ENCODE measurements at places on chromosomes 16 and 17.

DNA sequence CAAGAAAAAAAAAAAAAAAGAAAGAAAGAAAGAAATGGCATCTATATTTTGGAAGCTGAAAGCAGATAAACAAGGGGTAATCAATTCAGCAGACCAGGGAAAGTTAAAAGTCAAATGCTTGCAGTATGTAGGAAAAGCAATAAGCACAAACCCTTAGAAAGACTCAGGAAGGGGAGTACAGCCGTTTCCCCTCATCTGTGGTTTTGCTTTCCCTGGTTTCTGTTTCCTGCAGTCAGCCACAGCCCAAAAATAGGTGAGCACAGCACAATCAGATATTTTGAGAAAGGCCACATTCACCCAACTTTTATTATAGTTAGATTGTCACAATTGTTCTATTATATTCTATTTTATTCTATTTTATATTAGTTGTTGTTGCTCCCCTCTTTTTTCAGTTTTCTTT, 14.4 kb upstream of the ALOX12 start:
- no peak overlapping the region for H3K4me3 ChIP-seq
- peaks cover 4% of the 10 kb centered on the region for H3K4me1 ChIP-seq
- no peak overlapping the region for H3K27ac ChIP-seq

GRCh38 chr17:44915862-44916780, 821 bp upstream of the GFAP start:
- no peaks in the 10 kb centered on the region for H3K36me3 ChIP-seq
- H3K4me3 ChIP-seq, result no peak overlapping the region
- H3K4me1 ChIP-seq, result peaks cover 4% of the 10 kb centered on the region
- H3K27me3 ChIP-seq, result peaks cover 3% of the 10 kb centered on the region

GRCh38 chr17:33927732-33928133, 327.4 kb upstream of the CCL2 start:
- DNase-seq, result peak; percentile 5
- no peaks in the 10 kb centered on the region for H3K27me3 ChIP-seq
- no peaks in the 10 kb centered on the region for H3K4me1 ChIP-seq

DNA sequence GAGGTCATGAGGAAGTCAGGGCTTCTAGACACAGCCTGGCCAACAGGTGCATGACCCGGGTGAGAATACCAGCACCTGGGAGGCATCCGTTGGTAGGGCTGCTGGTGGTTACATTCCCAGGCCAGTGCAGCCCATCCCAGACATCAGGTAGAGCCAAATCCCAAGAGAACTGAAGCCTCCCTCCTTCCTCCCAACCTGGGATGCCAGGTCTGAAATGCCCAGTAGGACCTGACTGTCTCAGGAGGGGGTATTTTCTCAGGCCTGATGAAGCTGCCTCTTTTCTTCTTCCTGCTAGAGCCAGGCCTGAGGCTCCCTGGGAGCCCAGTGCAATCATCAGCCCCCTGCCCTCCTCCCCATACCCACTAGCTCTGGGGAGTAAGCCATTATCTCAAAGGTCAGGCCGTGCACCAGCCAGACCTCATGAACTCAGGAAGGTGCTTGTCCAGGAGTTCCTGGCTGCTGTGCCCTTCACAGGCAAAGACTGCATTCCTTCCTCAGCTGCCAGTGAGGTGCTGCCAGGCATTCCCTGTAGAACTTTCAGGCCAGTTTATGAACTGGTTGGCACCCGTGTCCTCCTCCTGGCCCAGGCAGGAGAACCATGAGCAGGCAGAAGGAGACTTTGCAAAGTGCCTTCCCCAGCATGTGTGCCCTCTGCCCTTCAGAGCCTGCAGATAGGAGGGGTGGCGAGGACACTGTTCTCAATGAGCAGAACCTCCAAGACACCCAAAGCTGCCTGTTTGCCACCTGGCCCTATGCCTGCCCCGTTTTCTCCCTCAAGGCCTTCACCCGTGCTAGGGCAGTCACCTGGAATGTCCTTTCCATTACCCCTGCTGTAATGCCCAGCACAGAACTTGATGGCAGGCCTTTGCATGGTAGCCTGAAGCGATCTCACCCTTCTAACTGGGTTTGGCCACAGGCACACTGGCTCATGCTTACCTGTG, 7.6 kb downstream of the TBX2 start:
- peaks cover 23% of the 10 kb centered on the region for H3K27me3 ChIP-seq
- no peak for DNase-seq
- H3K4me1 ChIP-seq, result peaks cover 70% of the 10 kb centered on the region
- H3K36me3 ChIP-seq, result no peaks in the 10 kb centered on the region
- no peak overlapping the region for H3K27ac ChIP-seq

DNA sequence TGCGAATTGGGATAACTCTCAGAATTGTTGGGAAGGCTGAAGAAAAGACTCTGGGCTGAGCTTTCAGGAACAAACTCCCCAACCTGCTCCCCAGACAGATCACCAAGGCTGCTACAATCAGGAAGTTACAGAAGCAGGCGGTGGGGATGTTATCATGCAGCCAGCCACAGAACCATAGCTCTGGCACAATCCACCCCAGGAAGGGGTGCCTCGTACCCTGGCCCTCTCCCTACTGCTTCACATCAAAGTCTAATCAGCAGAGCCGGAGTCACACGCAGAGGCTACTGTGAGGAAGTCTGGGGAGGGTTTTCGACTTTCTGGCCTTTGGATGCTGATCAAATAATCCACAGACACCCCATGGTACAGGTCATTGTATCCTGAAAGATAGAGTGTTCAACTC, 86.8 kb downstream of the NTN1 start:
- no peak for DNase-seq
- H3K4me1 ChIP-seq, result no peaks in the 10 kb centered on the region
- H3K36me3 ChIP-seq, result no peaks in the 10 kb centered on the region
- no peaks in the 10 kb centered on the region for H3K27me3 ChIP-seq
- H3K27ac ChIP-seq, result no peak overlapping the region
